Stimulated activated CD8-positive, alpha-beta memory T cell treated with anti-CD3 and anti-CD28 coated beads, Interleukin-2, amount 100 ng/mL, for 1 hour (primary cell): ENCODE measurements at places on chromosomes 13 and 19.

DNA sequence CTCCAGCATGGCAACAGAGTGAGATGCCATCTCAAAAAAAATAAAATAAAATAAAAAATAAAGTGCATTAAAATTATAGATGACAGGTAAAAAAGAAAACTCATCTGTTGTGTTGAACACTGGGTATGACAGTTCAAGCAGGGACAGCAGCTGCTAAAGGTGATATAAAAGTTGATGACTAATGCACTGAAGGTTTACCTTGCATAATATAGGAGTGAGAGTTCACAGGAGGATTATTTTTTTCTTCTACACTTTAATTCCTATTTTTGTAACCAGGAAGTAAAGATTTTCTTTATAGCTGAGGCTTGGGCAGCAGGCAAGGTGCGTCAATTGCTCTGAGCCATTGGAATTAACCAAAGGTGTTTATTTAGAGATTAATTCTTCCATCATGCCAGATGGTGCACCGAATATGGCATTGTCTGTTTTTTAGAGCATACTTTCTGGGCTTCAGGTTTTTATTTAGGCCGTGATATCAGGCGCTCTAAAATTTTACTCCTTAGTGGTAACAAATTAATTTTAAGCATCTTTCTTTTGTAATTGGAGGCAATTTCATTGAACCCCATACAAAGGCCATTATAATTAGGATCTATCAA lies 337.0 kb upstream of the SLC10A2 start:
- no peak for DNase-seq

- DNase-seq: no peak
These were observed 11.7 kb upstream of the CASP14 start for GRCh38 chr19:15037586-15037985.

DNA sequence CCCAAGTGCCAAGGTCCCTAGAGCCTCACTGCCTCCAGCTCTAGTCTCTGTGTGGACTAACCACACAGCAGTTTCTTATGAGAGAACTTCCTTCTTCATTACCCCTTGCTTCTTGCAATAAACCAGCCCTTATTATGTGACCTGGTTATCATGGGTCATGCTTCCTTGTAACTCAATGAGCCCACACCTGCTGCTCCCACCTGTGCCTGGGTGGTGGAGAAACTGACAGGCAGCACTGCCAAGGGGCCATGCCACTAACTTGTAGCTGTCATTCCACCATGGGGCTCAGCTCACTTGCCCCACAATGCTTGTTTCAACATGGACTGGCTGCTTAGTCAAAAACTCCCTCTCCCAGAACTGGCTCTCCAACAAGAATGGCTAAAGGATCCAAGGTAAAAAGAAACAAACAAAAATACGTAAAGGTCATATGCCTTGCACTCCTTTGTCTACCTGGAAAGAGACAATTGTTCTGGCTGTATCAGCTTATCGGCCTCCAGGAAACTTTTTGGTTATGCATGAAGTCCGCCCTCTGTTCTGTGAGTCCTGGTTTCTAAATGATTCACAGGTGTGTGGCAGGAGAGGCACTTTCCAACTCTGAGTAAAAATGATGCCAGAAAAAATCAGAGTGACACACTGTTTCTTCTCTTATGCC lies 446.4 kb downstream of the COG6 start:
- no peak for DNase-seq

- no peak for DNase-seq
These were observed 5.0 kb downstream of the PAK4 start for GRCh38 chr19:39130337-39131254.

DNA sequence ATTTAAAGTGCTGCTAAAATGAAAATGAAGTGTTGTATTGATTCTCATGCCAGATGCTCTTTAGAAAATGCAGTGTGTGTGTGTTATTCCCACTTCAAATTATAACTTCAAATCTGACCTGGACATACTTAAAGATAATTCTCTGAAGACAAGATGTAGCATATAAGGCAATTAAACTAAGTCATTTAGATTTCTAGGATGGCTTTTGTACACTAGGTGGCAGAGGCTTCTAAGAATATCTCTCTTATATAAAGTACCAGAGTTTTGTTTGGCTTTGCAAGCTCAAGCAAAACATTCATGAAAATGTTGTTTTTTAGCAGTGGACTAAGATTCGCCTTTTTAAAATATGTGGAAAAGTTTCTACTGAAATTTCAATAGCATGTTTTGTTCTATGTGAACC lies 407.2 kb downstream of the GPC5 start:
- no peak for DNase-seq

DNA sequence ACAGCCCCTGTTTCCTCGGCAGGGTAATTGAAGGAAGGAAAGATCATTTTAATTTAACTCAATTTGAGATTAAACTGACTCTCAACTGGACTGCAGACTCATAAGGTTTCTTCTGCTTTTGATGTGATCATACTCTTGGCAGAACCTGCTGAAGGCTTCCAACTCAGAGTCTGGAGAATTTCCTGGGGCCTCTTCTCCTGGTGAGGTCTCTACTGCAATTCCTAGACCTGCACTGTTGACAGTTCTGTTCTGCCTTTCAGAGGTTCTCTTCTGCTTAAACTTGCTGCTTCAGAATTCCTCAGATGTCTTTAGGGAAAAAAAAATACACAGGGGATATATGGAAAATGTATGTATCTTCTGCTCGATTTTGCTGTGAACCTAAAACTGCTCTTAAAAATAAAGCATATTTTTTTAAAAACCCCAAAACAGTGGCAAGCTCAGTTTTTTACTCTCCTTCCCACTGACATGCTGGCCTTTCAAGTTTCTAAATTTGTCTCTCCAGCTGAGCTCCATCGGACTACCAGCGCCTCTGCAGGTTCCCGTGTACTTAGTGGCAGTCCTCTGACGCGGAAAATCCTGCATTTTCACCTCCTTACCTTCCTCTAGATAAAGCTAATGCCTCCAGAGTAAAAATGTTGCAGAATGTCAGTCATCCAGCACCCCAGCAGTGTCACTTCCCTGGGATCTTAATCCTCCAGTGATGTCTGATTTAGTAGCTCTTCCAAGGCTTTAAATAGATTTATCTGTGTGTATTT lies 733.5 kb upstream of the SGCG start:
- no peak for DNase-seq

GRCh38 chr19:46179076-46179759 lies 31.2 kb downstream of the IGFL2 start:
- no peak for DNase-seq

DNA sequence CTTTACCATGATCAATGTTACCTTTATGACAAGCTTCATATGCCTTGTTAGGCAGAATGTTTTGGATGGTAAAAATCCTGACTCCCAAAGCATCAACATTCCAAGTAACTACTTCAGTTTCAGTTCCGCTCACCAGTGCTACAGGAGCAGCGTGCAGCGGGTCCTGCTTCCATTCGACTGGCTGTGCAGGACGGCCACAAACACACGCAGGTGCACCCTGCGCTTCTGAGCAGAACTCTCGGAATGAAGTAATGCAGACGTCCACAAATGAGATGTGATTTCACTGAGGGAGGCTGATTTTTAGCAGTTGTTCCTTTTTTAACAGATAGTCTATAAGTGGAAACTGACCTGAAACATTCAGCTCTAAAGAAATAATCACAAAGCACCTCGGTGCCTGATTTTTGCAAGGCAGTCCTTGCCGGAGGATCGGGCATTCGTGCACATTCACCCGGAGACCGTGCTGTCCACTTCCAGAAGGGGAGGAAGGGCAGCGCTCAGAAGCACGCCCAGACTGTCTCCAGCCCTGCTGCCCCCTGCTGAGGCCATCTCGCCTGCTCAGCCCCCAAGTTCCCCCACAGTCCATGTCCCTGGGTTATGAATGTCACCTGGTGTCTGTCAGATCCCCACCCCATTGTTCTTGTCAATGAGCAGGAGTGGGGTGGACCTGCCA lies 85.8 kb downstream of the RAB20 start:
- no peak for DNase-seq

DNA sequence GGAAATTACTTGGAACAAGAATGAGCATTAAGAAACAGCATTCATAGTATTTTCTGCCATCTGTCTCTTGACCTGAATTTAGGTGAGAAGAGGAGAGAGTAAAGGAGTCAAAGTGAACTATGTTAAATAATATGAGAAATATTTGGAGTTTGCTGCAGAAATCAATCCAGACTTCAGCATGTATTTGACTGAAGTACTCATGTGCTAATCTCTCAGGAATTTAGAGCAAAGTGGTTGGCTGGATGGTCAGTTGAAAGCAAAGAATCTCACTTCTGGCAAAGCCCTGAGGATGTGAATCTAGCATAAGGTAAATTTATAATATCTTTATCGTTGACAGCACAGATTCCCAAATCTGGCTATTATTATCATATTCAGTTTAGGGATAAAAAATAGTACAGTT lies 394.3 kb downstream of the PCDH17 start:
- no peak for DNase-seq

GRCh38 chr13:65592731-65593130 lies 1637.4 kb downstream of the PCDH9 start:
- DNase-seq: no peak

- no peak for DNase-seq
These were observed 2.8 kb upstream of the MICU2 start for GRCh38 chr13:21606796-21607195.

DNA sequence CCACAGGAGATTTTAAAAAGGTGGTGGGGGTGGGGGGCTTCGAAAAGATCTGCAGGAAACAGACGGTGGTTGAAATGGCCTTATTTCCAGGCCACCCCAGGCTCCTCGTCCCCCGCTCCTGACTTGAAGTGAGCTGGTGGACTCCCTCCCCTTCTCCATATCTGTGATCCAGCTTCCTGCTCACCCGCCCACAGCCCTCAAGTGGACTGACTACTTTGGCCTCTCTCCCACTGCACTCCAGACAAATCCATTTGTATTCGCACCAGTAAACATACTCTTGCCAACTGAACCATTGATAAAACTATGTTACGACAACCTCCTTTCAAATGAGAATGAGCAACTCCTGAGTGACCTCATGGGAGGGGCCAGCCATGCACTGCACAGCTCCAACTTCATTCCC lies 259.5 kb downstream of the COL4A1 start:
- DNase-seq: no peak

- DNase-seq: no peak
These were observed 9.6 kb upstream of the IZUMO2 start for GRCh38 chr19:50172726-50173125.

- DNase-seq: no peak
These were observed 27.6 kb downstream of the SKA3 start for GRCh38 chr13:21148557-21149258.

DNA sequence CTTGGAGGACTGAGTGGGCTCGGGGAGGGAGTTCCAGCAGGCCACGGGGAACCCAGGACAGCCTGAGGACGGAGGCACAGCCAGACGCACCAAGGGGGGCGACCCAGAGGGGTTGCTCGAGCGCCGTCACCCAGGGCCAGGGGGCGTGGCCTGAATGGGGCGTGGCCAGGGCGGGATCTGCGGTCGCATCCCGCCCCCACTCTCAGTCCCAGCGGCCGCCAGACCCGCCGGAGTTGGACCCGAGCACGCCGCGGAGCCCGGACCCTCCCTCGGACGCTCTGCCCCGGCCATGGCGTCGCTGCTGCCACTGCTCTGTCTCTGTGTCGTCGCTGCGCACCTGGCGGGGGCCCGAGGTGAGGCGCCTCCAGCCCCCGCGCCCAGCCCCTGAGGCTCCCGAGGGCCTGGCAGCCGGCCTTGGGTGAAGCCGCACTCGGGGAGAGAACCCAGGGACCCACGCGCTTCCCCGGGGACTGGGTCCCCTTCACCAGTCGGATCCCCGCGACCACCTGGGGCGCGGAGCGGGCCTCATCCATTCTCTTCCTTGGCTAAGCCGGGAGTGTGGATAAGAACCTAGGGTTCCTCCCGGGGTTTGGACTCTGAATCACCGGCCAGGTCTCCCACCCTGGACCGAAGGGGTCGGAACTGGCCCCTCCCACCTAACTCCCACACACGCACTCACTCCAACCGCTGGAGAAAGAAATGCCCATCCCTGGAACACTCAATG lies at the start of gene CILP2:
Gene CILP2 (plus strand): TSS at position 205 of the 724 bp plus-strand sequence. CDS start 85 bp downstream, at position 290.
- no peak for DNase-seq

DNA sequence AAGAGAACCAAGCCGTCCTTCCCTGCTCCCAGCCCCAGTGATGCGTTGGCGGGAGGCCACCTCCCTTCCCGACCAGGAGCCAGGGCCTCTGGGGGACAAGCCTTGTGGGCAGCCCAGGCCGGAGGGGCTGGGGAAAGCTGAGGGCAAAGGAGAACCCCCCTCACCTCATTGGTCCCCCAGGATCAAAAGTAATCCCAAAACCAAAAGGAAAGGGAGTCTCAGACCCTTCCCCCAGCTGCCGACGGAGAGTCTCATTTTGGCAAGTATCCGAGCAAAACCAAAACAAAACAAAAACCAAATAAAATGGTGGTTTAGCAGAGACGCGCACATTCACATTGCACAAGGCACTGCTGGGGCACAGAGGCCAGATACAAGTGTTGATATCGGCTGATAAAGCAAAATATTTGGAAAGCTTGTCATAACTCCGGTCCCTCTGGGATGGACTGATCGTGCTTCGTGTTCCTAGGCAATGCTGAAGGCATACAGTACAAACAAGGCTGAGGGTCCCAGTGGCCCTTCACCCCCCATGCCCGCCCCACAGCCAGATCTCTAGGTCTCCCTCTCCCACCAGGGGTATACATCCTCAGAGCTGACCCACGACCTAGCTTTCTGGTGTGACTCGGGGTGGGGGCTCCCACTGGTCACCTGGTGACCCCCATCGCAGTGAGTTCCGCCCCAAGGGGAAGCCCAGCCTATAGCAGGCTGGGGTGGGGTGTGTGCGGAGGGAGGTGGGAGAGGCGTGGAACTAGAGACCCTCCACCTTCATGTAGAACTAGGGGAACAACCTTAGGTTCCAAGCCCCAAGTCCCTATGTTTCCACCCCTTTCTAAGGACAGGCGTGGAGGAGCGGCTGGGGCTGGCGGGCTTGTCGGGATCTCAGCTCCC lies 2.1 kb downstream of the CEBPA start:
- DNase-seq: no peak

DNA sequence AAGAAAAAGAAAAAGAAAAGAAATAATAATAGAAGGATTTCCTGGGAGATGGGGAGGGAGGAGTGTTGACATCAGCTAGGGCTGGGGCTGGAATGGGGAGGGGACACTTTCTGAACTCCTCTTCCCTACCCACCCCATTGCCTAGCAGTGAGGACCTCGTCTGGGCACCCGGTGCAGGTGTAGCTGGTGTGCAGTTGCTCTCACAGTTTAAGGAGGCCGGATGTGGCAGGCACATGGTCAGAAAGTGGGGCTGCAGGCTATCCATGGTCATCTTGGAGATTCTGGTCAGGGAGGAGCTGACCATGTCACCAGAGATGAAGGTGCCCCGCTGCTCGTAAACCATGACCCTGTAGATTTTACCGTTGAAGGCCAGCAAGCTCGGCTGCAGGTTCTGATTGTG lies 8.5 kb upstream of the TUBB4A start:
- no peak for DNase-seq

- no peak for DNase-seq
These were observed 8.7 kb upstream of the ZNF548 start for GRCh38 chr19:57380923-57381322.
